Smooth muscle cell of the pulmonary artery (primary cell): ENCODE measurements at places on chromosomes 7 and 10. TPM values are rescaled to one million over a fixed set of nuclear protein-coding genes. Genes with fewer than 3 reads are reported as not detected.

NPSR1 gene
- not detected in 2 replicates for total RNA-seq

UFSP1 gene
- total RNA-seq = 4.0 and 6.0 TPM in 2 replicates

RNF148 gene
- total RNA-seq = 0.43 and 0.65 TPM in 2 replicates

ALOX5 gene
- not detected in 2 replicates for total RNA-seq

BICC1 gene
- total RNA-seq = 78.2 and 124 TPM in 2 replicates

AKR1B1 gene
- 46.7 and 87.0 TPM in 2 replicates for total RNA-seq

RBP3 gene
- total RNA-seq = not detected in 2 replicates

TMEM236 gene
- total RNA-seq = under 0.01 and 0.07 TPM in 2 replicates

CDHR1 gene
- total RNA-seq = under 0.01 and 0.20 TPM in 2 replicates

PSMC2 gene
- 169 and 201 TPM in 2 replicates for total RNA-seq

IFIT5 gene
- total RNA-seq = 10.4 and 20.9 TPM in 2 replicates

SDK1 gene
- 0.07 and 0.78 TPM in 2 replicates for total RNA-seq

EN2 gene
- total RNA-seq = not detected in 2 replicates

VWC2 gene
- total RNA-seq = not detected in 2 replicates

WASHC2A gene
- total RNA-seq = 44.1 and 46.2 TPM in 2 replicates

AGR3 gene
- total RNA-seq = not detected in 2 replicates

SERPINE1 gene
- total RNA-seq = 1,589 and 2,809 TPM in 2 replicates

FAM237B gene
- not detected in 2 replicates for total RNA-seq

GTF2I gene
- total RNA-seq = 139 and 214 TPM in 2 replicates

ASZ1 gene
- not detected in 2 replicates for total RNA-seq

LLCFC1 gene
- not detected in 2 replicates for total RNA-seq

UBTD1 gene
- 20.3 and 27.8 TPM in 2 replicates for total RNA-seq

PPP1R17 gene
- not detected in 2 replicates for total RNA-seq

EBLN1 gene
- not detected in 2 replicates for total RNA-seq

NEUROG3 gene
- not detected in 2 replicates for total RNA-seq

CHAT gene
- not detected in 2 replicates for total RNA-seq

TTYH3 gene
- total RNA-seq = 37.3 and 76.9 TPM in 2 replicates

CALCR gene
- total RNA-seq = not detected in 2 replicates
